ENCODE measurements at places on chromosomes 13 and 19. TPM values are rescaled to one million over a fixed set of nuclear protein-coding genes. Genes with fewer than 3 reads are reported as not detected.

ARRDC5 gene
- total RNA-seq = not detected

KASH5 gene
- not detected for total RNA-seq

HRC gene
- total RNA-seq = not detected

IL11 gene
- 39.6 TPM for total RNA-seq

CEACAM21 gene
- total RNA-seq = not detected

SGCG gene
- total RNA-seq = not detected

CYP2A7 gene
- total RNA-seq = not detected

CYP2B6 gene
- not detected for total RNA-seq

HS6ST3 gene
- total RNA-seq = not detected

ZSCAN4 gene
- not detected for total RNA-seq

FSD1 gene
- total RNA-seq = 12.1 TPM

IZUMO4 gene
- total RNA-seq = 2.3 TPM

Measured in HFFc6 (cell line).